ENCODE measurements at places on chromosomes 1 and 21.

GRCh38 chr21:45524756-45525152, 17.5 kb downstream of the SLC19A1 start:
- no peak for DNase-seq

GRCh38 chr1:156090840-156091188, 8.5 kb upstream of the MEX3A start:
- DNase-seq, result peak; percentile 64

DNA sequence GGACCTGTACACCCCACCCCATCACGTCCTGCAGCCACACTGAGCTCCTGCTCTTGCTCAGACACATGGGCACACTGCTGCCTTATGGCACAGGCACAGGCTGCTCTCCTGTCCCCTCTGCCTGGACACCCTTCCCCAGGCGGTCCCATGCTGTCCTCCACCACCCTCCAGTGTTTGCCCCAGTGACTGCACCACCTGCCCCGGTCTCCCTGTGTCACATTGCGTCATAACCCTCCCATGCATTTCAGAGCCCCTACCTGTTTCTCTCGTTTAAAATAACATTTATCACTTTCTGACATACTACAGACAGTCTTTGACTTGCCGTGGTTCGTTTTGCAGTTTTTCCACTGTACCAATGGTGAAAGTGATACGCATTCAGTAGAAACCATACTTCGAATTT, 159.2 kb downstream of the CAMTA1 start:
- no peak for DNase-seq

GRCh38 chr21:31418377-31419001, 74.4 kb upstream of the TIAM1 start:
- DNase-seq, result no peak

DNA sequence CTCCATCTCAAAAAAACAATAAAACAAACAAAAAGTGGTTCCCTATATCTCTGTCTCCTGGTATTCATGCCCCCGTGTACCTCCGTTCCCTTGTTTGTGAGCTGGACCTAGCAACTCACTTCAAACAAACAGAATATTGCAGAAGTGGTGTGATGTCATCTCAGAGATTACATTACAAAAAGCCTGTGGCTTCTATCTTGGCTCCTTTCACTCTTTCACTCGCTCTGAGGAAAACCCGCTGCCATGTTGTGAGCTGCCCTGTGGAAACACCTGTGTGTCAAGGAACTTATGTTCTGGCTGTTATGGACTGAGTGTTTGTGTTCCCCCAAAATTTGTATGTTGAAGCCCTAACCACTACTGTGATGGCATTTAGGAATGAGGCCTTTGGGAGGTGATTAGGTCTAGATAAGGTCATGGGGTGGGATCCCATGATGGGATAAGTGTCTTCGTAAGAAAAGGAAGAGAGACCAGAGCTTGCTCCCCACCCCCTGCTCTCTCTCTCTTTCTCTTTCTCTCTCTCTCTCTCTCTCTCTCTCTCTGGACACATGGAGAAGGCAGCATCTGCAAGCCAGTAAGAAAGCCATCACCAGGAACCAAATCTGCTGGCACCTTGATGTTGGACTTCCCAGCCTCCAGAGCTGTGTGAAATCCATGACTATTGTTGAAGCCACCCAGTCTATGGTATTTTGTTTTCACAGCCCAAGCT, 7.4 kb upstream of the HYI start:
- no peak for DNase-seq

- DNase-seq, result no peak
These were observed 900.1 kb downstream of the TTLL7 start for GRCh38 chr1:83098791-83099190.

DNA sequence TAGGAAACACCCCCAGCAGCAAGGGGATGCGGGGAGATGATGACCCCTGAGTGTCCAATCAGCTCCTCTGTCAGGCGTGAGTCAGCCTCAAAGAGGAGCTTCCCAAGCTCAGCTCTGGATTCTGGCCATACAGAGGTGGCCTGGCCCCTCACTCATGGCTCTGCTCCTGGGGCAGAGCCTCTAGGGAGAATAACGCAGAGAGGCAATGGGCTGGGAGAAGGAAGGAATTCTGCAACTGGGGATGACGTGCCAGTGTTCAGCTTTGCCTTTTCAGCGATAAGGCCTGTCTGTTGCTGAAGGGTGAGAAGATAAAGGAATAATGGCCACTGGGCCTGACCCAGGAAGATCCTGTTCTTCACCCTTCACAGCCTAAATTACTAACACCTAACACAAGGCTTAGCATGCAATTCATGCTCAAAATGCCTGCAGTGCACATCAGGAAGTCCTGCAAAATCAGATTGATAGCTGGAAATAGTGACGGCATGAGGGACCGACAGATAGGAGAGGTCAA, 92.2 kb downstream of the TBX19 start:
- DNase-seq, result no peak

DNA sequence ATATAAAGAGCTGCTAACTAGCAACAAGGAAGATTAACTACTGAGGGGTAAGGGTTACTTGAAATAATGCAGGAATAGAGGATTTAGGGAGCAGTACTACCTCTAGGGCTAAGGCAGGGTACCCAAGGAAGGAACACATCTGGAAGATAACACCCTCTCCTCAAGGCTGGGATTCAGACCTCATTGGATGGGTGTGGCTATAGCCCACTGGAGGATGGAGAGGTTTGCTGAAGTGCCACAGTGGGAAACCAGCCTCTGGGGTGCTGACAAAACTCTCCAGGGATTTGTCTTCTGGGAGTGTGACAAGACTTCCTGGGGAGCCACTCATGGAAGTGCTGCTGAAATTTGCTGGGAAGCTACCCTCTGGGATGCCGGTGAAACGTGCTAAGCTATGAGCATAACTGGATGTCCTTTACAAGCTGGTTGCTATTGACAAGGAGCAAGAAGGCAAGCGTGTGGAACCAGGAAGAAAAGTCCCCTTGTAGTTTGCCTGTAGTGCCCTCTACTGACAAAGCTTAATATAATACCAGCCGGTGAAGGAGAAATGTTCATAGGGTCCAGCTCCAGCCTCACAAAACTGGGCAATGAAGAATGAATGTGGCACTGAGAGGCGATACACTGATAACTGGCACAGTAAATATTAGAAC, 122.8 kb upstream of the USP24 start:
- no peak for DNase-seq

- DNase-seq, result peak; percentile 10
These were observed 8.5 kb downstream of the ERRFI1 start for GRCh38 chr1:8017495-8018197.

GRCh38 chr1:34370748-34371147, 194.0 kb downstream of the C1orf94 start:
- DNase-seq, result no peak

DNA sequence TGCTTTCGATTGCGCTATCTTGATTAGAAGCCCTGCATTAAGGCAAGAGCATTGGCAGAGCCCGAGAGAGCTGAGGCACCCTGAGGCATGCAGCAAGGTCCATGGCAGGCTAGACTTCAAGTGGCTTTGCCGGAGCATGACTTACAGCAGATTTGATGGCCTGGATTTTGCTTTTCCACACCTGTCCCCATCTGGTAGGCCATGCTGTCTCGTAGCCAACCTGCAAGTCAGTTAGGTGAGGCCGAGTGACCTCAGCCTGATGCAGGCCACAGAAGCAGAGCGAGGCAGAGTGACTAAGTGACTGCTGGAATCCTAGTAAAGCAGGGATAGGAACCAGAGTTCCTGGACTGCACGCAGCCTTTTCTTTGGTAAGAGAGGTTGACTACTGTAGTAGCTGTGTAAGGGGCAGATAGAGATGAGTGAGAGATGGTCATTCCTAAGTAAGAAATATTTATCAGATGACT, 148.9 kb downstream of the PBX1 start:
- no peak for DNase-seq

DNA sequence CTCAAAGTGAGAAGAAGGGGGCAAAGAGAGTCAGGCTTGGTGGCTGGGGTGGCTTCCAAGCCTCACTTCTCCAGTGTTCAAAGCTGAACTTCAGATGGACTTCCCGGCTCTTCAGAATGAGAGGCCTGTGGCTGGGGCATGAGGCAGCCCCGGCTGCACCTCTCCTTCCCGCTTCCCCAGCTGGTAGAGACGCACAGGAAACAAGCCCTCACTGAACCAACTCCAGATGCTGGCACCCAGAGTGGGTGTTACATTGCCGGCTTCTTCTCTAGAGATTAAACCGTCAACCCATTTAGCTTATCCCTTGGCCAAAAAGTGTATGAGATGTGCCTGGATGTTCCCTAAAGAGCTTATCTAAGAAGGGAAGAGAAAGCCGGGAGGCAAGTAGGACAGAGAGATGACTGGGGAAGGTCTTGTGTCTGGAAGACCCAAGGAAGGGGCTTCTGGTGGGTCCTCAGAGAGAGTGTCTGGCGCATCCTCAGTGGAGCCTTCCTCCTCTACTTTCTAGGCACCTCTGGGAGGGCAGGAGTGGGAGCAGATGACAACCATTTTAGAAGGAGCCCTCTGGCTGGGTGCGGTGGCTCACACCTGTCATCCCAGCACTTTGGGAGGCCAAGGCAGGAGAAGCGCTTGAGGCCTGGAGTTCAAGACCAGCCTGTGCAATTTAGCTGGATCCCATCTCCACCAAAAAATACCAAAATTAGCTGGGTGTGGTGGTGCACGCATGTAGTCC, 2.0 kb downstream of the ADAMTSL4 start:
- DNase-seq, result no peak

DNA sequence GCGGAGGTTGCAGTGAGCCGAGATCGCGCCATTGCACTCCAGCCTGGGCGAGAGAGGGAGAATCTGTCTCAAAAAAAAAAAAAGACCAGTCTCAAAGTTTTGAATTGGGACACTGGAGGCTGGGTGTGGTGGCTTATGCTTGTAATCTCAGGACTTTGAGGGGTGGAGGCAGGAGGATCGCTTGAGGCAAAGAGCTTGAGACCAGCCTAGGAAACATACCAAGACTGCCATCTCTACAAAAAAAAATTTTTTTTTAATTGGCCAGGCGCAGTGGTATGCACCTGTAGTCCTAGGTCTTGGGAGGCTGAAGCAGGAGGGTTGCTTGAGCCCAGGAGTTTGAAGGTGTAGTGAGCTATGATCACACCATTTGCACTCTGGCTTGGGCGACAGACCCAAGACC, 3.9 kb downstream of the ZBTB8B start:
- no peak for DNase-seq

DNA sequence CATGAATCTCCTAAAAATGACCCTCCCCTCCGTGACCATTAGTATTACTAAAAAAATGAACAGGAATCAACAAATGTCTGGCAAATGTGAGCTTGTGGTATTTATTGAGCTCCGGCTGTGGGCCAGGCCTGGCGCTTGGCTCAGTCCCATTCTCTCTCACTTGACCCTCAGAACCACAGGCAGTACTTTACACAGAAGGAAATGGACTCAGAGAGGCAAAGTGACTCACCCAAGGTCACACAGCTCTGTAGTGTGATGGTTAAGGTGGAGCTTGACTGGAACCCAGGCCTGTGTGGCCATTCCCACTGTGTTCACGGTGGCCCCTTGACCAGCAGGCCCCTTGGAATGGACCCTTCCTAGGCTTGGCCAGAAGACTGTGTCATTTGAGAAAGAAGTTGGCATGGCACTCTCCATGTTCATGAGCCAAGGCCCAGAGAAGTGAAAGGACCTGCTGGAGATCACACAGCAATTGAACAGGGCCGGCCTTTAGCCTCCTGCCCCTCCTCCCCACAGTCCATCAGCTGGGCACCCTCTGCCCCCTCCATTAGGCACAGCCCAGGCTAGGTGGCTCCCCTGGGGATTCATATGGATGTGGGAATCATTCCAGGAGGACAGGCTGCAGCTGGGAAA, 32.1 kb downstream of the FAM151A start:
- no peak for DNase-seq

DNA sequence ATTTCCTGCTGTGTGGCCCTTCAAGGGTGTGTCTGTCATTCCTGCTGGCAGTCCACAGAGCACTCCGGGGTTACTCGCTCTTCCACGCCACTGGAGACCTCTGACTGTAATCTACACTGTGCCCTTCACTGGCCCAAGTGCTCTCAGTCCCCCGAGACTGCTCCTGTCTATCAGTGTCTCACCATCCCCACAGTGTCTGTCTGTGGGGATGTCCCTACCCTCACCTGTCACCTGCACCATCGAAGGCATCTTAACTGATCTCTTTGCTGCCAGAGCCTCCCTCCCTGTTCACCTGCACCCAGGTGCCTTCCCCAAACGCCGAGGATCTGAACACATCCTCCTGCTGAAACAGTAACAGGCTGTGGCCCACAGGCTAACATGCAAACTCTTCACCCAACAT, 136.7 kb downstream of the MATN1 start:
- no peak for DNase-seq

GRCh38 chr1:244371242-244372141, 80.2 kb downstream of the ADSS2 start:
- no peak for DNase-seq

- DNase-seq, result no peak
These were observed 17.5 kb downstream of the PTGS2 start for GRCh38 chr1:186662752-186663151.

DNA sequence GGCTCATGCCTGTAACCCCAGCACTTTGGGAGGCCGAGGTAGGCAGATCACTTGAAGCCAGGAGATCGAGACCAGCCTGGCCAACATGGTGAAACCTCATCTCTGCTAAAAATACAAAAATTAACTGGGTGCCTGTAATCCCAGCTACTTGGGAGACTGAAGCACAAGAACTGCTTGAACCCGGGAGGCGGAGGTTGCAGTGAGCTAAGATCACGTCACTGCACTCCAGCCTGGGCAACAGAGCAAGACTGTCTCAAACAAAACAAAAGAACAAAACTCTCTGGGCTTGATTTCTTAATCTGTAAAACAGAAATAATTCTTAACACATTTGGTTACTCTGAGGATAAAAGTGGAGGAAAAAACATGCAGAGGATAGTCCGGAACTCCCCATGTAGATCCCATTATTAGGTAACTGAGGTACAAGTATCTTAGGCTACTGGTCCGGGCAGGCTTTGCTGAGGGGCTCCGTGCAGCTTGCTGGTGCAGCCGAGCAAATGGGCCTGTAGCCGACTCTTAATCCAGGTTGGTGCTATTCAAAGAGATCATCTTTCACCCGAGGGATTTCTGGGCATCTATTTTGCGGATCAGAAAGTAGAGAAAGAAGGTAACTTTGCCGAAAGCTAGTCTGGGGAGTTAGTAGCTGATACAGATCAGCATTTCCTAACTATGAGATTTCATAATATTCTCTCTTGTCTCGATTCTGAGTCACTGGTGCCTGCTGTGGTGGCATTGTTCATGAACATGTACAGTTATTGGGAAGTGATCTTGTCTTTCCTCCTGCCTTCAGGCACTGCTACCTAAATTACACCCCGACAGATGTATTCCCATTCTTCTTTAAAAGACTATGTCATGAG, 56.8 kb downstream of the NFIA start:
- DNase-seq, result no peak

- peak; percentile 8 for DNase-seq
These were observed 42.5 kb downstream of the PTPRF start for GRCh38 chr1:43573066-43573800.

DNA sequence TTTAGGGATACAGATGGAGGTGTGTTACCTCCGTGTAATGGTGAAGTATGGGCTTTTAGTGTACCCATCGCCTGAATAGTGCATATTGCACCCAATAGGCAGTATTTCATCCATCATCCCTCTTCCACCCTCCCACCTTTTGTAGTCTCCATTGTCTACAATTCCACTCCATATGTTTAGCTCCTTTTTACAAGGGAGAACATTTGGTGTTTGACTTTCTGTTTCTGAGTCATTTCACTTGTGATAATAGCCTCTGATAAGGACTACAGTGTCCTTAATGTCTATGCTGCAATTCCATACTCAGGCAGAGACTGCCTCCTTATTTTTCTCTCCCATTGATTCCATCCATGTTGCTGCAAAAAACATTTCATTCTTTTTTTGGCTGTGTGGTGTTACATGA, 48.7 kb downstream of the OVGP1 start:
- no peak for DNase-seq

Measured in substantia nigra (tissue), 51 donors.